ENCODE measurements at places on chromosomes 3 and 15.

GRCh38 chr3:103421460-103421859, 986.6 kb downstream of the ZPLD1 start:
- no peak overlapping the region for H3K4me3 ChIP-seq
- H3K27me3 ChIP-seq, result no peaks in the 10 kb centered on the region
- H3K4me1 ChIP-seq, result no peaks in the 10 kb centered on the region
- DNase-seq, result no peak

DNA sequence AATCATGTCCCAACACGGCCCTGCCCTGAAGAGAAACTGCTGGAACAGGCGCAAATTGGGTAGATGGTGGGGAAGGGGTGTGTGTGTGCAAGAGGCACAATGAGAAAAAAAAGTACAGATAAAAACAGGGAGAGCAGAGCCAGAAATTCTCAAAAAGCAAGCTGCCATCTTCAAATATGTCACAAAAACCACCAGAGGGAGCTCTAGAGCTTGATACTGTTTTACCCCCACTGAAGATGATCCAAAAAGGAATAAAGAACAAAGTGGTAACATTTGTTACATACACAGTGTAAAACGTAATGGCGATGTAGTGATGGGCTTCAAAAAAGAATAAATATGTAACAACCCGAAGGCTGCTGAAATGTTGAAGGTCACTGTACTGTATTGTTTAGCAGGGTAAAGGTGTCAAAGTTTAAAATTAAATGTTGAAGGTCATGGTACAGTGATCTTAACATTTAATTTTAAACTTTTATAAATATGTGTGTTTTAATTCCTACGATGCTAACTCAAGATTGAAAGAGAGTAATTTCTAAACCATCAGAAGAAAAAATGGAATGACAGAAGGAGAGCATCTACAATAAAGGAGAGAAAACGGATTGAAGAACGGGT, 6.0 kb downstream of the SNRPA1 start:
- H3K4me1 ChIP-seq, result 0 out of 2 replicates have a peak, but pooled peaks cover 10% of the 10 kb centered on the region
- peak; percentile 68 for DNase-seq

DNA sequence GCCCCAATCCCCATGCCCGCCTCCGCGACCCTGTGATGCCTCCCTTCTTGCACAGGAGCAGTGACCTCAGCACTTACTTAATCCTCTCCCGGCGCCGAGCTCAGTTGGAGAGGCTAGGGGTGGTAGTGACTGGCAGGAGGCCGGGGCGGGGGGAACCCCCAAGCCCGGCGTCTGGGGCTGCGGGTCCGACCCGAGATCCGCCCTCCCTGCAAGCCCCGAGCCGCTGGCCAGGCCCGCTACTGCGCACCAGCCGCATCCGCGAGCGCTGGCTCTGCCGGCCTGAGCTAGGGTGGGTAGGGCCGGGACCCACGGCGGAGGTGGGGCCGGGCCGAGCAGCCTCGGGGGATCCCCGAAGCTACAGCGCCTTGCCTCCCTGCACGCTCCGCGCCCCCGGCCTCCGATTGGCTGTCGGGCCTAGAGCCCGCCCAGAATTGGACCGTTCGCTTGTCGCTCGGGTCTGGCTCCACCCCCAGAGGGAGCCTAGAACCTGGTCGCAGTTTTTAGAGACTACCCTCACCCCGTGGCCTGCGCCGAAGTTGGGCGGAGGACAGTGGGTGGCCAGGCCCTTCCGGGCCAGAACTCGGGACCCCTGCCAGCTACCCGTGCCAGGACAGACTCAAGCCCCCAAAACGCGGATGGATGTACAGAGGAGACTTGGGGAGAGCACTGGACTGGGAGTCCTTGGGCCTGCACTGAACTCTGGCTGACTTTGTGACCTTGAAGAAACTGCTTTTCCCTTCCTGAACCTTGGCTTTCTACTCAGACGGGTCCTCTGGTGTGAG, at the start of gene C3orf18:
Gene C3orf18, minus strand, starts transcription at position 362 of the 782 bp plus-strand sequence. CDS start 2,048 bp downstream, outside the sequence.
- DNase-seq, result peak; percentile 89
- H3K36me3 ChIP-seq, result no peaks in the 10 kb centered on the region
- peak within 1 kb of the TSS; percentile 79 for H3K4me3 ChIP-seq
- H3K27me3 ChIP-seq, result no peaks in the 10 kb centered on the region

- no peaks in the 10 kb centered on the region for H3K27me3 ChIP-seq
- no peak overlapping the region for H3K4me3 ChIP-seq
- H3K27ac ChIP-seq, result no peak overlapping the region
- peaks cover 25% of the 10 kb centered on the region for H3K36me3 ChIP-seq
Measured at GRCh38 chr15:71151081-71151480, 35.8 kb downstream of the THSD4 start.

DNA sequence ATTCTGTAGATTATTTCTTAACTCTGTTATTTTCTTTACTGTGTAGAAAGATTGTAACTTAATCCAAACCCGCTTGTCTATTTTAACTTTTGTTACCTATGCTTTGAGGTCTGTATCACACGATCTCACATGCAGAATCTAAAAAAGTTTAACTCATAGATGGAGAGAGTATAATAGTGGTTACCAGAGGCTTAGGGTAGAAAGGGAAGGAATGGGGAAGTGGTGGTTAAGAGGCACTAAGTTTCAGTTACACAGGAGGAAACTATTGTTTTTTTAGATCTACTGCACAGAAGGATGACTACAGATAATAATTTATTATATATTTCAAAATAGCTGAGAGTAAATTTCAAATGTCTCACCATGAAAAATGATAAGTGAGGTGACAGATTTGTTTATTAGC, 515.2 kb downstream of the RSL24D1 start:
- no peak overlapping the region for H3K4me3 ChIP-seq
- H3K36me3 ChIP-seq, result no peaks in the 10 kb centered on the region
- DNase-seq, result no peak
- H3K4me1 ChIP-seq, result no peaks in the 10 kb centered on the region
- no peaks in the 10 kb centered on the region for H3K27me3 ChIP-seq

- no peaks in the 10 kb centered on the region for H3K36me3 ChIP-seq
- H3K27me3 ChIP-seq, result no peaks in the 10 kb centered on the region
- DNase-seq, result no peak
- no peak overlapping the region for H3K27ac ChIP-seq
- H3K4me3 ChIP-seq, result no peak overlapping the region
- H3K4me1 ChIP-seq, result no peaks in the 10 kb centered on the region
Measured at GRCh38 chr3:23762759-23763477, 42.8 kb upstream of the UBE2E1 start.

DNA sequence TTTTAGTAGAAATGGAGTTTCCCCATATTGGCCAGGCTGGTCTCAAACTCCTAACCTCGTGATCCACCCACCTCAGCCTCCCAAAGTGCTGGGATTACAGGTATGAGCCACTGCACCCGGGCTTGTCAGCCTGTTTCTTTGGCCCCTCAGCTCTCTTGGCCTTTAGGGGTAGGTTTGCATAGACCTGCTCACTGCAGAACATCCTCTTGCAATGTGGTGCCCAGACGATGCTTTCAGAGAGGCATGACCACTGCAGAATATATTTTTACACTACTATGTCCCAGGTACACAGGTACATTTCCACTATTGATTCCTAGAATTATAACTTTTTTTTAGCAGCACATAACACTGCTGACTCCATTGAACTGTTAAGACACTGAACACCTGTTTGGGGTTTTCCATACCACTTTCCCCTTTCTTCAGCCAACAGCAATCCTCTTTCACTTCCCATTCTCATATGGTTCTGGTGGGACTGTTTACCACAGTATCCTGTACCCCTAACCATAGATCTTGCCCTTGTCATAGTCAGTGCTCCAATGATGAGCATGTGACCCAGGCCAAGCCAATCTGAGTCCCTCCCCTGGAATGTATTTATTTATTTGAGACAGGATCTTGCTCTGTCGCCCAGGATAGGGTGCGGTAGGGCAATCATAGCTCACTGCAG, 21.1 kb downstream of the CCDC32 start:
- no peak for DNase-seq
- H3K36me3 ChIP-seq, result no peaks in the 10 kb centered on the region
- H3K4me3 ChIP-seq, result no peak overlapping the region
- no peak overlapping the region for H3K27ac ChIP-seq
- H3K4me1 ChIP-seq, result no peaks in the 10 kb centered on the region
- no peaks in the 10 kb centered on the region for H3K27me3 ChIP-seq

DNA sequence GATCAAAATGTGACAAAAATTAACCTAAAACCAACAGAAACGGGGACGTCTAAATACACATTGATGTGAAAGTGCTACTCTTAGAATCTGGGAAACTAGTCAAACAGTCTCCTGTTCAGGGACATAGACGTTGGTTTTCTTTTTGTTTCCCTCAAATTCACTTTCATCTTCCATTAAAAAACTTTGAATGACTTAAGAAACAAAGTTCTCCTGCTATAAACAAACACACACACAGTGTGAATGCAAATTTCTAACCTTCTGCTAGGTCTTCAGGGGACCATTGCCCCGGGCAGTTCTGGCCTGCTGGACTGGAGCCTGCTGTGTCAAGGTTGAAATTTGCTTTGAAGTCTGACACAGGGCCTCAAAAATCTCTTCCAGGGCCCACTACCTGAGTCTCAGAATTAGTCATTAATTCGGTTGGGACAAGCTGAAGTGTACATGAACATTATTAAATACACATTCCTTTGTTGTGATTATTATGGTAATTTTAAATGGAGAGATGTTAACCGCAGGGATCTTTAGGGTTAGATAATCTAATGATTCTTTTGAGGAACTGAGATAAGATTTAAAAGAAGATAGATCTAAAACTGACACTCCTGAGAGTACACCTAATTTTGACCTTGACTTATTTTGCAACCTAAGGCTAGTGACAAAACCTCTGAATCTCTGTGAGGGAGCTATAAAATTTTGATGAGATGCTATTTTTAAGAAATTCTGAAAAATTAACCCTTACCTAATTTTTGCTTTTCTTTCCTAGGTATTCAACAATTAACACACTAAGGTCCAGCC, 1260.4 kb downstream of the ROBO1 start:
- DNase-seq, result peak; percentile 81
- peaks cover 27% of the 10 kb centered on the region for H3K4me1 ChIP-seq
- H3K4me3 ChIP-seq, result peak overlapping the region; percentile 29
- peak overlapping the region; percentile 79 for H3K27ac ChIP-seq
- H3K36me3 ChIP-seq, result no peaks in the 10 kb centered on the region

- H3K27ac ChIP-seq, result no peak overlapping the region
- peaks cover 25% of the 10 kb centered on the region for H3K4me1 ChIP-seq
- peak; percentile 46 for DNase-seq
- no peaks in the 10 kb centered on the region for H3K27me3 ChIP-seq
- no peaks in the 10 kb centered on the region for H3K36me3 ChIP-seq
Measured at GRCh38 chr15:90031231-90031791, 30.2 kb downstream of the ZNF710 start.
